Right ventricle myocardium inferior (tissue), 1 donor: ENCODE measurements at places on chromosomes 1 and 21.

- no peak for DNase-seq
Measured at GRCh38 chr1:74824497-74825107, 91.7 kb downstream of the TYW3 start.

GRCh38 chr1:11514366-11514765 is 35.4 kb downstream of the DISP3 start:
- DNase-seq = no peak

GRCh38 chr1:117372863-117373412 is 5.7 kb downstream of the MAN1A2 start:
- DNase-seq = no peak

DNA sequence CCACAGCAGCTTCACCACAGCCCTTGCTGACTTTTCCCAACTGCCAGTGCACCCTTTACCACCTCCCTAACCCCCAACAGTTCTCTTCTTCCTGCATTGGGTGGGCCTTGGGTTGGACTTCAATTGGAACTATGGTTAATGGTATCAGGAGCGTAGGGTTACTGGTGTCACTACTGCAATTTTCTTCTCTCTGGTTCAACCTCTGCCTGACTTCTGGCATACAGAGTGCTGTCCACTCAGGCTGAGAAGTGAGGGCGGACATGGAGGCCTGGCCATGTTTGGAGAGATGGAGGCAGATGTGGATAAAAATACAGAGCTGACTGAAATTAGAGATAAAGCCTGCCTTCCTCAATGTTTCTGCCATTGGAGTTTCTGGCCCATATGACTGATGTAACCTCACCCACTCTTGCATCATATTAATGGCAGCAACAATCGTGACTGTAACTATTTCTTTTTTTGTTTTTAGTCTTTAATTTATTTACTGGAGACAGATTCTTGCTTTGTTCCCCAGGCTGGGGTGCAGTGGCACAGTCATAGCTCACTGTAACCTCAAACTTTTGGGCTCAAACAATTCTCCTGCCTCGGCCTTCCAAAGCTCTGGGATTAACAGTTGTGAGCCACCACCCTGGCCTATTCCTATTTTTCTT is 87.8 kb downstream of the NAV1 start:
- DNase-seq = no peak

DNA sequence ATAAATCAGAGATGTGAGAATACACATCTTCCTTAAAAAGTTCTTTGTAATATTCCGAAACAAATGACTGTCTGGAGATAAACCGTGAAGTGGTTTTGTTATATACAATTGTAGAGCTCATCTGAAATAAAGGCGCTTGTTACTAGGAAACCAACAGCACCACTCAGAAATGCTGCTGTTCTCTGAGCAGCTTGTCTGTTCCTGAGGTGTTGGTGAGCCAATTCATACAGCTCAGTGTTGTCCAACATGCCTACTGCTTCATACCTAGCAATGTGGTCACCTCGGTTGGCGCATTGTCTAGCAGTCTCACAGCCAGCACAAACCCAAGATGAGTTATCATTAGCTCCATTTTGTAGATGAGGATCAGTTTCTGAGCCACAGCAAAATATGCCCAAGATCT is 44.4 kb downstream of the GFI1 start:
- DNase-seq = no peak

GRCh38 chr21:45990049-45990711 is 8.6 kb downstream of the COL6A1 start:
- no peak for DNase-seq

DNA sequence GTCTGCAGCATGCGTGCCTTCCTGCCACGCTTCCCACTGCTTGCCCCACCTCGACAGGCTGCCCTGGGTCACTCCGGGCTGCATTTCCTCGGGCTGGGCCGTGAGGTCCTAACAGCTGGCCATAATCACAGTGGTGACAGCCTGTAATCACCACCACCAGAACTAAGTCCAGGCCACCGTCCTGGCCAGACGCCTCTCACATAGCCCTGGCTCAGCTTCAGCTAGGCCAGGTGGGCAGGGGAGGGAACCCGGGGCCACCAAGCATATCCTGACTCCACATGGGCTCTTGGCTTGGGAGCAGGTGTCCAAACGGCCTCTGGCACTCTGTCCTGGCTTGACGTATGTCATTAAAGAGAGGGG is 229.5 kb downstream of the TRABD2B start:
- DNase-seq = peak; percentile 72

GRCh38 chr1:171911506-171911905 is 70.2 kb downstream of the DNM3 start:
- DNase-seq = no peak

GRCh38 chr1:91036894-91037829 is 15.3 kb upstream of the ZNF644 start:
- DNase-seq = no peak

DNA sequence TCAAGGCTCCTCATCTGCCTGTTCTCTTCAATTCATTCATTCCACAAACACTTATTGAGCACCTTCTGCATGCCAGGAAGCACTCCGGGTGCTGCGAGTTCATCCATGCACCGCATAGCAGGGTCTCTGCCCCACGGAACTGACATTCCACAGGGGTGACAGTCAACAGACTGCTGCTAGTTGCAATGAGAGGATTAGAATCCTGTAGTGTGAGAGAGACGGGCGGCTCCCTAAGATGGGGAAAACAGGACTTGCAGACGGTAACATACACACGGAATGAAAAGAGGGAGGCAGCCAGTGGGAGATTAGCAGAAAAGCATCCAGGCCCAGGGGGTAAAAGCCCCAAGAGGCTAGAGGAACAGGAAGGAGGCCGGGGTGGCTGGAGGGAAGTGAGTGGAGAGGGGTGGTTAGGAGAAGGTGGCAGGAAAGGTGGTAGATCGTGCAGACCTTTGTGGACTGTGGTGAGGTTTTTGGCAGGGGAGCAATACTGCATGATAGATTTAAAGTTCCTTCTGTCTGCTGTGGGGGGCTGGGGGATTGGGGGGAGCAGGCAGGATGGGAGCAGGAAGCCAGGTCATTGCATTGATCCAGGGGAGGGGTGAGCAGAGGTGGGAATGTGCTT is 6.6 kb downstream of the TNFRSF8 start:
- no peak for DNase-seq

DNA sequence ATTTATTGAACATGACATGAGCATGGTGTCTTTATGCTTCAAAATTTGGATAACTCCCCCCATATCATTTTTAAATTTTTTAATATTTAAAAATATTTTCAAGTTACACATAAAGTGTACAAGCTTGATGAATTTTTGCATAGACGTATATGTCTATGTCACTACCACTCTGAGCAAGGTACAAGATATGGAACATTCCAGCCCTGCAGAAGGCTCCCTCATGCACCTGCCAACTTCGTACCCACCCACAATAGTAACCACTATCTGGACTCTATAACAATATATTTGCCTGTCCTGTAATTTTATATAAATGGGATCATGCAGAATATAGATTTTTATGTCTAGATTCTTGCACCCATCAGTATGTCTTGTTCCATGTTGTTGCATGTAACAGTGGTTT is 74.5 kb downstream of the CNST start:
- no peak for DNase-seq

DNA sequence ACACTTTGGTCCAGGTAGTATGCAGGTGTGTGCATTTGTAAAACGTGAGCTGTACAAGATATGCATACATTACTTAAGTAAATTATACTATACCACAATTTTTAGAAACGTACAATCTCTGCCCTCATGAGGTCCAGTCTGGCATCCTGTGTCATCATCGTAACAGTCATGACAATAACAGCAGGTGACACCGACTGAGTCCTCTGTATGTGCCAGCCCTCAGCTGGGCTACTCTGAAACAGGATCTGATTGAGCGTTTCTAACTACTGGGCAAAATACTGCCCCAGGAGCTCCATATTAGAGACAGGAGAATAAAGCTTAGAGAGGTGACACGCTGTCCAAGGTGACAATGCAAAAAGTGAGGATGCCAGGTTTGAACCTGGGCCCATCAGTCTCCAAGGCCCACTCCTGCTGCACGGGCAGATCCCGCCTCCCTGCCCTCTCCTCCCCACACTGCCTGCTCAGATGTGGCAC is 47.2 kb upstream of the ECE1 start:
- DNase-seq = no peak

DNA sequence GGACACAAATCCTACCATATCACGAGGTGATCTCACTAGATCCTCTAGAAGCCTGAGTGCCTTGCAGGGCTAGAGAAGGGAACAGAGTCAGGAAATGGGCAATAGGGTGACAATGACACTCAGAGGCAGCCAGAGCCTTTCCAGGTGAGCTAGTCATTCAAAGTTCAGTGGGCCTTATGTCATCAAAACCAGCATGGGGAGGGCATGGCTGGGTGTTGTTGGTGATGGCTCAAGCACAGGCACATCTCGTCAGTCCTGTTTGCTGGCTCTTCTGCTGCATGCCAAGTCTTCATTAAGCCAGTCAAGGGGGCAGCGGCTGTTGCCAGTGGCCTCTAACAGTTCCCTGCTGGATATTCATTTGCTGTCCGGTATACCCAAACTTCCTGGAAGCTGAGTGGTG is 99.6 kb upstream of the USP24 start:
- no peak for DNase-seq

- no peak for DNase-seq
Measured at GRCh38 chr21:36917471-36918158, 48.9 kb downstream of the HLCS start.

- DNase-seq = no peak
Measured at GRCh38 chr1:187985897-187986654, 1157.3 kb downstream of the PLA2G4A start.

- DNase-seq = peak; percentile 88
Measured at GRCh38 chr1:34984793-34985608, at the start of gene TMEM35B. Gene TMEM35B, minus strand, starts transcription at chr1:34985347. Its CDS starts 42 bp downstream, at chr1:34985305.

DNA sequence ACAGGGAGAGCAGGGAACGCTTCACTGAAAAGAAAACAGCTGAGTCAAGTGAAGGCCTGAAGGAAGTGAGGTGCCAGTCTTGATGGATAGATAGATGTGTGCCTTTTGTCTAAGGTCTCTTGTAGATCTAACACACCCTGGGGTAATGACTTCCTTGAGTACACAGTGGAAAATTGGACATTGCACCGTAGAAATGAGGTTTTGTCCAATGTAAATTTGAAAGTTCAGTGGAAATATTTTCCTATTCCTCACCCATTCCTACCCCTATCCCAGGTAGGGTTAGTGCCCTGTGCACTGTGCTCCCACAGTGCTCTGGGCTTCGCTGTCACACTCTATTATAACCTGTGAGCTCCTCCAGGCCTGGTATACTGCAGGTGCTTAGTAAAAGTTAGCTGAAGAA is 24.3 kb downstream of the ZMYND12 start:
- no peak for DNase-seq
